Stimulated activated CD4-positive, alpha-beta T cell treated with anti-CD3 and anti-CD28 coated beads, TNF-alpha, amount 100 ng/mL, for 4 hours (primary cell): ENCODE measurements at places on chromosomes 3 and 15.

DNA sequence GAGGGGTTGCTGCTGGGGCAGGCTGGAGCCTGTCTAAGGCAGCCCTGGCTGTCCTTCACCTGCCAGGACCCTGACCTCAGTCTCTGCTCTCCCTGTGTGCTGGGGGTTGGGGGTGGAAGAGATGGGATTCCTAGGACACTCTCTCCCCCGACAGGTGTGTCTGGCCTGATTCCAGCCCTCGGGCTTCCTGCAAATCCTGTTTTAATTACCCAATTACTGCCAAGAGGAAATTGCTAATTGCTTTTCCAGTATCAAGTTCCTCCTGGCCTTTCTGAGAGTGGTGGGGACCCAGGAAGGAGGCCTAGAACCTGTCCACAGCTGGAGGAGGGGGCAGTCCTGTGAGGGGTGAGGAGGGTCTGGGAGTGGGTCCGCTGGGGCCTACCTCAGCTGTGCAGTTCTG is 15.8 kb downstream of the PLXNA1 start:
- no peak for DNase-seq

DNA sequence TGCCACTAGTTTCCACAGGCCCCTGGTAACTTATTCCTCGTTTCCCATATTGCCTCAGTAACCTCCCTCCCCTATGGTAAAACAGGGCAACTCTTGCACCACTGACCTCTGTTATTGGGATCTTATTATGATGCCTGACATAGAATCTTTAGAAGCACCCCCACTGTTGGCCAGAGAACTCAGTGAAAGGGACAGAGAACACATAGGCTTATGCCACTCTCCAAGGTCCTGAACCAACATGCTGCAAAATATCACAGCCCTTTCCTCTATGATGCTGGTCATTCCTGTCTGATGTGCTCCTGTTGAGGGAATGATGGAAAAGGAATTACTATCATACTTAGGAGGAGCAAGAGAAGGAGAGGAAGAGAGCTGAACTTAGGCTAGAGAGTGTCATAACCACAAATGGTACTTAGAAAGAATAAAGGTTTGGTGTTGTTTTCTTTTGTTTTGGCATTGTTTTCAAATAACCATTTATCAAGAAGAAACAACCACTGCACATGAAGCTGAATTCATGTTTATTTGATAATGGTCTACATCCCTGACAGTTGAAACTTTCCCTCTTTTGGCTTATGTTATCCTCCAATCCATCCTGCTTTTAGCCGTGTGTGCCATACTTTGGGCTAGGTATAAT is 330.2 kb downstream of the EPHB1 start:
- DNase-seq, result no peak

GRCh38 chr3:19264424-19264823 is 116.1 kb downstream of the KCNH8 start:
- DNase-seq, result no peak

DNA sequence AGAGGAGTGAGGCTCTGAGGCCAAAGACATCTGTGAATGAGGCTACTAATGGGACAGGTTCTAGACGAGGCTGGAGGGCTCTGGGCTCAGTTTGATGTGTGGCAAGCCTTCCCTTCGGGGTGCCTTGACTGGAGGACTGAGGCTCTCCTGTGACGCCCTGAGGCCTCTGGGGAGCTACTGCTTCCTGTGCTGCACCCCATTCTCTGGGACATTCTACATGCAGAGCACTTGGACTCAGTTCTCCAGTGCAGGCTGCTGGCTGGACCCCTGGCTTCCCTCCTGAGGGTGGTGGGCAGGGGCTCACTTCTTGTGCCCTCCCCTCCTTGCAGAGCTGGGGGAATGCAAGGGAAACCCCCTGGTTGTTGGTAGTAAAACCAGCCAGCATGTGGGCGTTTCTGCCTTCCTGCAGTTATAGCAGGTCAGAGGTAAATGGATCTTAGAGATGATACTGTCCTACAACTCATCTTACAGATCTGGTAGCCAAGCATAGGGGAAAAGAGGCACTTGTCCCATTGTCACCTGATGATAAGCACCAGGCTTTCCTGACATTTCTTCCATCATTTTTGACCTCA is 133.3 kb downstream of the CHDH start:
- DNase-seq, result no peak

DNA sequence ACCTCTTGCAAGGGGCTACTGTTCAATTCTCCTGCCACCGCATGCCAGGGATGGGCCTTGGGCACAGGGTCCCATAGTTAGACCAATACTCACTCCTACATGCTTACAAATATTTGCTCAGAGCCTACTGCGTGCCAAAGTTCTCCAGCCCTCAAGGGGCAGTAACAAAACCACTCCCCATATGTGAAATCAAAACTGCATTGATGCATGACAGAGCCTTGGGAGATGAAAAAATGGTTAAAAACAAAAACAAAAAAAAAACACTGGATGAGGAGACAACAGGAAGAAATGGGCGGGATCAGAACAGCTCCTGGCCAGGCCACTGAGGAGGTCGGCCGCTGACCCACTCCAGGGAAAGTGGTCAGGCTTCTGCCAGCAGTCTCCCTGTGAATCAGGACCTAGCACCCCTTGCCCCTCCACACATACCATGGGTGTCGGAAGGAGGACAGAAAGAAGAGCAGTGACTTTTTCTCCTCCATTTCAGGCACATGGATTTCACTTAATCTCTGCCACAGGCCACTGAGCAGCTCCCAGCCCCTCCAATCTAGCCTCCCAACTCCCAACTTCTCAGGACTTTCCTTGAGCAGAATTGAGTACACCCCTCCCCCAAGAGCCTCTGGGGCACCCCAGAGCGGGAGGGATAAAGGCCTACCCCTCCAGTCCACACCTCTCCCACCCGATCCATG is 2.8 kb downstream of the PLXNB1 start:
- DNase-seq, result no peak

GRCh38 chr3:158763421-158763820 is 31.2 kb upstream of the RARRES1 start:
- DNase-seq, result no peak

- DNase-seq, result no peak
Measured at GRCh38 chr15:58475573-58476524, 44.1 kb downstream of the LIPC start.

DNA sequence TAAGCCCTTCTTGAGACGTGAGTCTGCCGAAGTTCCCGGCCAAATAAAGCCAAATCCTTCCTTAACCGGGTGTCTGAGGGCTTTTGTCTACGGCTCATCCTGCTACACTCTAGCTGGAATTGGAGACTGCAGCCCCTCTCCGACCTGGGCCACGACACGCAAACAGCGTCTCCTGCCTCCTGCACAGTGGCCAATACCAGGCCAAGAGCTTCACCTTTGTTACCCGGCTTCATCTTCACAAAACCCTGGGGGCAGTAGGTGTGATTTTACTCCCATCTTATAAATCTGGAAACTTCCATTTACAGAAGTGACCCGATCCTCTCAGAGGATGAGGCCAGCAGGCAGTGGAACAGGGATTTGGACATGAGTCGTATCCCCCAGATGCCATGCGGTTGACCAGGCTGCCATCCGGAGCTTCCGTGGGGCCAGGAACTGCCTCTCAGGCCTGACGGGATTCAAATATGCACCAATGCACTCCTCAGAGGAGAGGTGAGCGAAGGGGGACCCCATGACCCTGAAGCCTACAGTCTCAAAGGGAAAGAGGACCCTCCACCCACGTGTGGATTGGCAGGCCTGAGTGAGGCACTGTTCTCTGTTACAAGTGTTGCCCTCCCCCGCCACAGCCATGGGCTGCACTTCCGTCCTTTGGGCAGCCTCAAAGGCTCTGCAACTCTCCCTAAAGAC is 53.2 kb upstream of the KLF13 start:
- DNase-seq, result no peak

DNA sequence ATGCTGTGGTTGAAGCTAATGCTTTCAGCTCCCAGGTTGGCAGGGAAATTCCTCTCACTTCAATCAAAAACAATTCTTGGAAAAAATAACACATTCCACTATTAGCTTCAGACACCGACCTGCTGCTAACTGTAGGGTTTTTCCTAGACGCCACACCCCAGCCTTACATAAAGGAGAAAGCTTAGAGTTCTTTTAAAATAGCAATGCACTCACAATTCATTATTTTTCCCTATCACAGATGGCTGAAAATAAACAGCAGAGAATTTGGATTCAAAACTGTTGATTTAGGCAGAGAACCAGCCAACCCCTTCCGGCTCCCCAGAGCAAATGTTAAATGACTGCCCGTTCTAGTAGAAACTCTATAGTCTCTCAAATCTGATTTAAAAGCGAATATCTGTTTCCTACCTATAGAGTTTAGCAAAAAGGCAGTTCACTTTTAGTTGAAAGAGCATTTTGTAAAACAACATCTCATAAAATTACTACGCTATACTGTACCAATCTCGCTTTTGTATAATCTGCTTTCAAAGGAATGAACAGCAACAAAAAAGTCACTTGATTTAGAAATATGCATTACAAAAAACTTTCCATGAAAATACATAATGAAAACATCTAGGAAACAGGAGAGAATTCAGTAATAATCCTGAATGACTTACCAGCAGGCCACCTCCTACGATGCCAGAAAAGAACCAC is 586 bp downstream of the TM4SF1 start:
- no peak for DNase-seq

DNA sequence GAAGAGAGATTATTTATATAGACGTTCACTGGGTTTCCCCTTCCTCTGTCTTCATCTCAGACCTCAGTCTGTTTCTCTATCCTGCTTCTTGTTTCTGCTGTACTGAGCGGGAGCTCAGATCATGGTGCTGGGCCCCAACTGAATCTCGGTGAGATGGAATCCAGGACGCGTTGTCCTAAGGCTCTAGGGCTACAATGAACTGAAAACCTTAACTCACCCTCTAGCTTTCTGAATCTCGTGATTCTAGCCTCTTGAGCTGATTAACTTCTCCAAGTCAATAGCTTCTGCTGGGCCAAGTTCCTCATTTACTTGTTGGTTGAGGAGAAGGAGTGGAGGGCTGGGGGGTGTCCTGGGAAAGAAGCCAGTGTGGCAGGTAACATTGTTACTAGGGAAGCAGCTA is 32.7 kb upstream of the MAP3K13 start:
- DNase-seq, result no peak

- no peak for DNase-seq
Measured at GRCh38 chr3:106036696-106037095, 167.9 kb upstream of the CBLB start.
